IMR-90 (cell line): ENCODE measurements at places on chromosomes 1 and 21. TPM values are rescaled to one million over a fixed set of nuclear protein-coding genes. Genes with fewer than 3 reads are reported as not detected.

- DNase-seq, result peak; percentile 80
Measured at GRCh38 chr1:78339490-78339889, 151.3 kb upstream of the PTGFR start.

PCBP3 gene
- 3.7 and 3.9 TPM in 2 replicates for polyA plus RNA-seq

DNA sequence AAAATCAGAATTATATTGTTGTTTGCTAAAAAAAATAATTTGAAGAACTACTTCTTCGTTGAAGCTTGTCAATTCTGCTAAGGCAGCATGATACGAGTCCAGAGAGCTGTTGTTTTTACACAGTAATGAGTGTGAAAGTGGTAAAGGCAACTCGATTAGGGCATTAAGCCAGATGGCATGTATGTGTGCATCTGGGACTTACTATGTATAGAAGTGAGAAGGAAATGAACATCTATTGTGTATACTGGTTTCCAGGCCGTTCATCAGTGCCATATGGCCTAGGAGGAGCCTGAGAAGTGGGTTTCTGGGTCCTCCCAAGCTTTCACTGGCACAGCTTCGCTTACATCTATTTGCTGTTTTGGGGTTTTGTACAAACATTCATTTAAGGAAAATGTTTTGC is 5.7 kb downstream of the CTPS1 start:
- no peak for DNase-seq

- DNase-seq, result peak; percentile 72
Measured at GRCh38 chr1:163308811-163309210, 12.9 kb upstream of the NUF2 start.

DNA sequence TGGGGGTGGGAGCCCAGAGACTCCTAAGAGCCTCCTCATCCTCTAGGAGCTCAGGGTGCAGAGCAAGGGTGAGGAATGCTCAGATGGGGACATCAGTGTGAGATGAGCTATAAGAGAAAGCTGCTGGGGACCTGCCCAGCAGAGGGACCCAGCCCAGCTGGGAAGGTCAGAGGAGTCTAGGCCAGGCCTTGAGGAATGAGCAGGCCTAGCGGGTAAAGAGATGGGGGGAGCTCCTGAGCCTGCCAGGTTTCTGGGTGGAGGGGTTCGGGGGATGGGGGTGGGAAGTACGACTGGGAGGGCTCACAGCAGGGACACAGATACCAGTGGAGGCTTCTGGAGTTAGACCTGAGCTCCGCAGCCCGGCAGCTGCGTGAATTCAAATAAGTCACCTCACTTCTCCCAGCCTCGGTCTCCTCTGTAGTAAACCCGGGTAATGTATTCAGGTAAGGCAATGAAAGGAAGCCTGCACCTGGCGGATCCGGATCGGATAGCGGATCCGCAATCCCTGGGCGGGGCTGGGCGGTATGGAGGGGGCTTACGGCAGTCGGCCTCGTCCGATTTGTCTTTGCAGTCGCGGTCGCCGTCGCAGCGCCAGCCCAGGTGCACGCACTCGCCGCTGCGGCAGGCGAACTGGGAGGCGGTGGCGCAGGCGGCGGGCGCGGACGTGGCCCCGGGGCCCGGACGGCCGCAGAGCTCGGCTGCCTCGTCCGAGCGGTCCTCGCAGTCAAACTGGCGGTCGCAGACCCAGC is 38.0 kb upstream of the MAGOH start:
- DNase-seq, result no peak

FGR gene
- polyA plus RNA-seq, result not detected in 2 replicates

- peak; percentile 94 for DNase-seq
Measured at GRCh38 chr1:222974496-222974895, 159.7 kb downstream of the DISP1 start.

SLAMF1 gene
- polyA plus RNA-seq, result not detected in 2 replicates

DNA sequence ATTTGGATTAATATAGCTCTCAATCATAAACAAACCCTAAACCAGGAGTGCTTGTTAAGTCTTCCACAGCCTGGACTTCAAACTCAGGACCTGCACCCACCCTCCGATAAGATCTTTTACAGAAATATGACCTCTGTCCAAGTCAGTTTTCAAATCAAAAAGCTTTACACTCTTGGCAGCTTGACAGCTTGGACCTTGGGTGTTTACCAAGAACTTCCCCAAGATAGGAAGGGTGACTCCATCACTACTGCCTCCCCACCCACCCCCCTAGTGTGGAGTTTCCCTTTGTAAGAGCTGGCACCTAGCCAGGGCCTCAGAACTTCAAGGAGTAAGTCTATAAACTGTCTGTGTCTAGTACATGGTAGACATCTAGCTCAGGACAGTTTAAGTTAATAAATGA is 9.6 kb downstream of the BCAR3 start:
- DNase-seq, result peak; percentile 93

SIM2 gene
- polyA plus RNA-seq, result 7.5 and 7.9 TPM in 2 replicates

- DNase-seq, result no peak
Measured at GRCh38 chr1:211566431-211567025, 12.4 kb downstream of the SLC30A1 start.

DNA sequence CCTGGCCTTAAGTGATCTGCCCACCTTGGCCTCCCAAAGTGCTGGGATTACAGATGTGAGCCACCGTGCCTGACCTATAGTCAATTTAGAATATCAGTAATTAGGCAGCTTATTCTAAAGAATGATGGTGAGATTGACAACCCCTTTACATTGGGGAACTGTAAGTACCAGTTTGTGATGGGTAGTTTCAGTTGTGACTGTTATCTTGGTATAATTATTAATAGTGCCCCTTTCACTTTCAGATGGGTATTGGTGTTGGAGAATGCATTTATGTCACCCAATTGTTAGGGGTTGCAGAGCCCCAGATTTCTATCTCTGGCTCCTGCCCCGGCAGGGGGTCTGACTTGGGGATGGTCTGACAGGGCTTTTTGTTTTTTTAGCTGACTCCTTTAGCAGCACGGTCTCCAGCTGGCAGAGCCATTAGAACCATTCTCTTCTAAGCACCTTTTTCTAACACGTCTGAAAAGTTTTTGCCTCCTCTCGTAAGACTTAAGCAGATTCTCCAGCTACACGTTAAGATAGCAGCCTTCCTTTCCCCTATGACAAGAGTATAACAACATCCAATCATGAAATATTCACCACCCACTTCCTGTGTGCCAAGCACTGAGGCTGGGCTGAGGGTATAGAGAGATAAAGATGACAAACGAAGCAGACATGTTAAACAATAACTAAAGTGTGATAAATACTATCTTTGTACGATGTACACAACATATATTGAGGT is 157.8 kb downstream of the SDCCAG8 start:
- DNase-seq, result no peak

- DNase-seq, result no peak
Measured at GRCh38 chr1:188006354-188006753, 1177.6 kb downstream of the PLA2G4A start.

- DNase-seq, result no peak
Measured at GRCh38 chr1:107000902-107001301, 55.6 kb upstream of the PRMT6 start.

ATP6V1G3 gene
- polyA plus RNA-seq, result not detected in 2 replicates

DNA sequence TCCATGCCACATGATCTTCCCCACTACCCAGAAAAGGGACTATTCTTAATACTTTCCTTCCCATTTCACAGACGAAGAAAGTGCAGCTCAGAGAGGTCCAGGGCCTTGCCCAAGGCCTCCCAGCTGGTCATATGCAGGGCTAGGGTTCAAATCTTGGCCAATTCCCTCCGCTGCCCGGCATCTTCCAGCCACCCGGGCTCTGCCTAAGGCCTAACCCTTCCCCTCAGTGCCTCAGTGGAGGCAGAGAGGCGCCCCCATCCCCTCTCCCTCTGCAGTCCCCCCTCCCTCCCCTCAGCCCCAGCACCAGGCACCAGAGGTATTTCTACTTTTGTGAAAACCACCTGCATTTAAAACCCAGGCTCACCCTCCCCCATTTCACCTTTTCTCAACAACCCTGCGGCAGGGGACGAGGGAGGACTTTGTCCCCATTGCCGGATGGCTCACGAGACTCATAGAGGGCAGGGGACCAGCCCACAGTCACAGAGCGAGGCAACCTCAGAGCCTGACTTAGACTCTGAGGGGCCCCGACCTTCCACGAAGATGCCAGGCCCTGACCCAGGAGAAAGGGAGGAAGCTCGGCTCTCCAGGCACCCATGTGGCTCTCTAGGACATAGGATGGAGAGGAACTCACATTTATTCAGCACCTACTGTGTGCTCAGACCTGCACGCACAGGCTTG is 12.3 kb downstream of the LAPTM5 start:
- DNase-seq, result no peak

NPPB gene
- polyA plus RNA-seq, result 0.24 TPM in 1 of 2 replicates, not detected in the other

DNA sequence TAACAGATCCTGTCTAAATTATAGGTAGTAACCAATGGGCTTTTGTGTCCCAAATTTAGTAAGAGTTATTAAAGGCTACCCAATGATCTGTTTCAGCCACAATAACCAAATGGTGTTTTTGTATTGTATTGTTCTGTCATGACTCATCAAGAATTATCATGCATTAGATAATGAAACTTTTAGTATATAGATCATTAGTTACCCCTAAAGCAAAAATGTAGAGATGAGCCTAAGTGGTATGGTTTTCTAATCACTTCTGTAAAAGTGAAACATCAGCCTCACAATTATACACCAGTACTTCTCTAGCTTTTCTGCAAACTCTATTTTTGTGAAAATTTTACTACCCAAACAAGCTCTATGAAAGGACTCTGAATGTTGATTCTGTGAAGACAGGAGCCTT is 71.4 kb downstream of the LRRC7 start:
- no peak for DNase-seq

COA7 gene
- polyA plus RNA-seq, result 8.9 and 9.3 TPM in 2 replicates

C4BPB gene
- not detected in 2 replicates for polyA plus RNA-seq

GRCh38 chr1:74681001-74681400 is 7.4 kb upstream of the ERICH3 start:
- DNase-seq, result no peak

DNA sequence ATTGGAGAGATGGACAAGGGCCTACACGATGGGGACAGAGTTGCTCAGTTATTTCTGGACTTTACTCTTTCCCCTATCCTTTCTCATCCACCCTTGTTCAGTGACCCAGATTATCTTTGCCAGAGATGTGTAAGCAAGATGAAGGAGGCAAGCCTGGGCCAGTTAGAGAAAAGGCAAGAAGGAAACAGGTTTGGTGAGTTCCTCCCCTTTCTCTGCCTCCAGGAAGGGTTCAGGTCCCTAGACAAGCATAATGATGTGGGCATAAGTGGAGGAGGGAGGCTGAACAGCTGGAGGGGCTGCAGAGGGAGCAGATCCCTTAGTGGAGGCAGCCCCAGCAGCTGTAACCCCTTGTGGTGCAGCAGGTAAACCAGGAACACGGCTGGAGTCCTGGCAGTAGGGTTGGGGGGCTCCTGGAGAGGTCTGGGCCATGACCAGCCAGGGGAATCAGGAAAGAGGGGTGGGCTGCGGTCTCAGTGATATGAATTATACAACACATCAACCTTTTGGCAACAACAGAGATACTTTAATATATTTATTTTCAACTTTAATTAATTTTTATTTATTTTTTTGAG is 9.2 kb upstream of the CDC42 start:
- no peak for DNase-seq

RGSL1 gene
- not detected in 2 replicates for polyA plus RNA-seq

GRCh38 chr1:240804475-240804874 is 192.5 kb upstream of the GREM2 start:
- DNase-seq, result peak; percentile 48

SMPDL3B gene
- not detected in 2 replicates for polyA plus RNA-seq

- no peak for DNase-seq
Measured at GRCh38 chr1:223319398-223319797, 44.6 kb downstream of the SUSD4 start.

DNA sequence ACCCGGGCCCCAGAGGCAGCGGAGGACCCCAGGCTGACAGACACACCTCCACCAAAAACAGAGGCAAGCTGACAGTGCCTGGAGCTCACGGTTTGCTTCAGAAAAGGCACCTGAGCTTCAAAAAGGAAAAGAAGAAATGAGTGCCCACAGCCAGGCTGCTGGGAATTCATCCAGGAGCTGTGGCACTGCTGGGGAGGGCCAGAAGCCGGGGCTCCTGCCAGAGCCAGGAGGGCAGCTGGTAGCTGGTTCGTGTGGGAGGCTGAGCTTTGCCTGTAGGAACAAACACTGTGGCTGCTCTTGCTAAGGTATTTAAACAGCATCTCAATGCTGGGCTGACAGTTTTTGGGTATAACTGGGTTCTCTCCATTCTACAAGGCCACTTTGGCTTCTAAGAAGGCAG is 19.5 kb downstream of the KCNJ6 start:
- DNase-seq, result no peak

KRTAP7-1 gene
- polyA plus RNA-seq, result not detected in 2 replicates

SPRR1B gene
- polyA plus RNA-seq, result not detected in 2 replicates

HSPG2 gene
- 94.0 and 104 TPM in 2 replicates for polyA plus RNA-seq

GIPC2 gene
- polyA plus RNA-seq, result 0.06 and 0.07 TPM in 2 replicates
